ENCODE measurements at places on chromosomes 3 and 15.

DNA sequence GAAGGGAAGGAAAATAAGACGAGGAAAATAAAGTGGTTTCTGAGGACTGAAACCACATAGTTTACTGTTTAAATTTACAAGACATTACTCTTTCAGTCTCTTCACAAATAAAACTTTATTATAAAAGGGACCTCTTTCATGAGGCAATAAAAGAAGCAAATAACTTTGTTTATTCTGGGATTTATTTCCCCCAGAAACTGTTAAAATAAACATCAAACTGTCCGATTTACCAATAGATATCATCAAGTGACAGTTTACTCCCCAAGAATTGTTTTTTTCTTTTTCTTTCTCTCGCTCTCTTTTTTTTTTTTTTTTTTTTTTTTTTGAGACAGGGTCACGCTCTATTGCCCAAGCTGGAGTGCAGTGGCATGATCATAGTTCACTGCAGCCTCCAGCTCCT is 54.1 kb downstream of the SLC28A2 start:
- no peak for DNase-seq

GRCh38 chr3:133404920-133405319 is 5.1 kb downstream of the BFSP2 start:
- no peak for DNase-seq

- DNase-seq, result no peak
Observed at GRCh38 chr3:179955809-179956208, 80.9 kb downstream of the PEX5L start.

DNA sequence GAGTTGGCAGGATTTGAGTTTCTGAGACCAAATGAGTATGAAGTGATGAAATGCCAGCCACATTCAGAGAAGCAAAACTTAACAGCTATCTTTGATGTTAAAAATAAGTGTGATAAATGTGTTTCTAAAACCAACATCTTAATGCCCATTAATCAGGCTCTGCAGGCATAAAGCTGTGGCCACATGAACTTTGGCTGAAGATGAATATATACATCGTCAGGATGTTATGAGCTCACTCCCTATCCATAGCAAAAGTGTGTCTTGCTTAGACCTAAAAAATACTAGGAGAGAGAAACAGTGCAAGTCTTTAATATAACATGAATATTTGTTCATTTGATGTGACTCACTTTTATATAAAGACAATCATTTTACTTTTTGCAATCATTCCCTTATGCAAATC is 218.0 kb downstream of the CADM2 start:
- DNase-seq, result no peak

- DNase-seq, result no peak
Observed at GRCh38 chr3:42983927-42984326, 4.8 kb downstream of the GASK1A start.

DNA sequence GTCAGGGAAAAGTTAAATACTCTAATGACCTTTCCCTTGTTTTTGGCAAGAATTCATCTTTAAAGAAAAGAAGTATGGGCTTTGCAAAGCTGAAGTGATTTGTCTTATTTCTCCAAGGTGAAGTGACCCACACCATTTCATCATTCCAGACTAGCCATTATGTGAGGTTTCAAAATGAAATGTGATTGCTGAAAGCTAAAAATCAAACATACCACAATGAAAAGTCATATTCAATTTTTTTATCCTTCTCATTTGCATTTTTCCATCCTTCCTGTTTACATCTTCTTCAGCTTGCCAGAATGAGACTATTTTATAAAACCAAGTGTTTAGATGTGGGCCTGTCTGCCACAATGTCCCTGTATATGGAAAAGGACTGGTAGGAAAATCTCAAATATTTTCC is 142.3 kb upstream of the STRIT1 start:
- no peak for DNase-seq

GRCh38 chr3:146914409-146914808 is 309.3 kb upstream of the PLSCR5 start:
- DNase-seq, result no peak

DNA sequence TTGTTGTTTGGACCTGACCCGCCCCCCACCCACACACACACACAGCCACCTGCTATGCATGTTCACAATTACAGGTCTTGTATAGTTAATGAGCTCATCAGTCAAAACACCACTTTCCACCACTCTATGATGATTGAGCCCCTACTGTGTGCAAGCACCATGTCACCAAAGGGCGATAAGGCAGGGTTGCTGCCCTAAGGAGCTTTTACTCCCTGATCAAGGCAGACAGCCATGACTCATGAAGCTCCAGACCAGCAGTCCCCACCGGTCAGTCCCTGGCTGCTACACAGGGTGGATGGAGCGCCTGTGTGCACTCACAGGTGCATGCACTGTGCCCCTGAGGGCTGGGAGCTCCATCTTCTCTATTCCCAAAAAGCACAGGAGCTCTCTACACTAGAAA is 270.6 kb downstream of the CLSTN2 start:
- no peak for DNase-seq

DNA sequence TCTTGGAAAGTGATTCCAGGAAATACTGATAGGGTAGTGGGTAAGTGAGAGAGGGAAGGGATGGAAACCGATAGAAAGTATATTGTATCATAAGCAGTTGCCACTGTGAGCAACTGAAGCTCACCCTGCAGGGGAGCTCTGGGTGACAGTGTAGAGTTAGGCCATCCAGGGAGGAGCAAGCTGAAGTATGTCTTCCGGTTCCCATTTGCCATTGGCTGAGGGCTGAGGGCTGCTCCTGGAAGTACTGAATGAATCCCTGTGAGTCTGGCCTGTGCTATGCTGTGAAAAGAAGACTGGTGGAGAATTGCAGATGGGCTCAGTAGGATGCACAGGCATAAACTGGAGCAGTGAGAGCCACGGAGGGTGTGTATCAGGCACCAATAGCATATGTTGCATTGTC is 348.3 kb downstream of the MFSD1 start:
- no peak for DNase-seq
